Stimulated activated naive CD4-positive, alpha-beta T cell treated with Interleukin-2 at 50 U/mL for 16 hours (primary cell): ENCODE measurements at places on chromosomes 4 and X.

GRCh38 chr4:54587107-54587891, 70.5 kb upstream of the KIT start:
- DNase-seq: no peak

GRCh38 chr4:14428125-14428524, 574.2 kb upstream of the CPEB2 start:
- no peak for DNase-seq

DNA sequence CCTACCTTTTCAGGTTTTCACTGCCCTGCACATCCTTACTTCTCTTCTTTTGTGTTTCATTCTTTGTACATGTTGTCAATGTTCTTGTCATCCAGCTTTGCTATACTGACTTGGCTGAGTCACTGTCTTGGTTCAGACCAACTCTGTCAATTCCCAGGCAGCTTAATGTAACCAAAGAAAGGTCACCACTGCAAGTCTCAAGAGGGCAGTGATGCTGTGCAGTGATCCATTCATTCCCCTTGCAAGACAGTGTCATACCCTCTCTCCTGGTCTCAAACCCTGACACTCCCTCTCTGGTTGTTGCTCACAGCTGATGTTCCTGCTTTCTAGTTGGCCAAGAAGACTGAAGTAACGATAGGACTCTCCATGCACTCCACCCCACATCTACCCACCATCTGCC, 17.5 kb downstream of the RAB39B start:
- DNase-seq: no peak

DNA sequence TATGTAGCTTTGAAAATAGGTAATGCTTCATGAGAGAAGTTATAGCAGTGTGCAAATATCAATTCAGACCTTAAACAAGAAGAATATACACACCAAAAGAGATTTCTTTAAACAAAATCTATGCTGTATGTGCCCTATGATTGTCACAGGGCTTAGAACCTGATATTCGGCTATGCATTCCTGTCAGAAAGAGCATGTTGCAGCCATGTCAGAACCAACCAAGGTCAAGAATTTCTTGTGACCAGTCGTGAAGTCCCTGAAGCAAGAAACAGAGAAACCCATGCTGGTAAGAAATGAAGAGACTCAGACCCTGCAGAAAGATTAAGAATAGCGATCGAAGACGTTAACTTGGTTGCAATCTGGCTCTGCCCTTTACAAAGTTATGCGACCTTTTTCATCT, 210.3 kb upstream of the SPIN4 start:
- DNase-seq: no peak

- no peak for DNase-seq
Measured at GRCh38 chr4:76683144-76683543, 214.8 kb downstream of the SOWAHB start.

DNA sequence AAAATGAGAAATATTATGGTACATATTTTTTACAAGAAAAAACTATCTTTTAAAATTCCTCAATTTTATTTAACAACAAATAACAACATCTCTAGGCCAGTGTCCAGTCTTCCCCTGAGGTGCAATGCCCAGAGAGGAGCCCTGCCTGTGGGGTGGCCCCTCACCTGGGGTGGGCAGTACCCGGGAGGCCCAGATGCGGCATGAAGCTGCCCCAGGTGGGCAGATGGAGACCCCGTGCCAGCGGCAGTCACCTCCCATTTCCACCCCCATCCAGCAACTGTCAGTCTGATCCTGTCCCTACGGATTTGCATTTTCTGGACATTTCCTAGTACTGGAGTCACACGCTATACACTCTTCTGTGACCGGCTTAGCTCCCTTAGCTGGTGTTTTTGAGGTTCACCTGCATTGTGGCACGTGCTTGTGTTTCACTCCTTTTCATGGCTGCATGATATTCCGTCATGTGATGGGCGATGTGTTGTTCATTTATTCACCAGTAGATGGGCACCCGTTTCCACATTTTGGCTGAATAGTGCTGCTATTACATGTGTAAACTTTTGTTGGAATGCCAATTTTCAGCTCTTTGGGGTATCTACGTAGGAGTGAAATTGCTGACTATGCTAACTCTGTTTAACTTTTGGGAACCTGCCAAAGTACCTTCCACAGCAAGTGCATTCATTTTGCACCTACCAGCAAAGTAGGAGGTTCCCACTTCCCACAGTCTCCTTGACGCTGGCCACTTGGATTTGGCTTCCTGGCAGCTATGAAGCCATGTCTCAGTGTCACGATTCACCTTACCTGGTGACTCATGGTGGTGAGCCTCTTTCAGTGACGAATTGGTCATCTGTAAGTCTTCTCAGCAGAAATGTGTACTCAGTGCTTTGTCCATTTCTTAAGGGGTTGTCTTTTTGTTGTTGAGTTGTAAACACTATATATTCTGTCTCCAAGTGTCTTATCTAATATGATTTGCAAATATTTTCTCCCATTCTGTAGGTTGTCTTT, 11.7 kb upstream of the MAEA start:
- no peak for DNase-seq

DNA sequence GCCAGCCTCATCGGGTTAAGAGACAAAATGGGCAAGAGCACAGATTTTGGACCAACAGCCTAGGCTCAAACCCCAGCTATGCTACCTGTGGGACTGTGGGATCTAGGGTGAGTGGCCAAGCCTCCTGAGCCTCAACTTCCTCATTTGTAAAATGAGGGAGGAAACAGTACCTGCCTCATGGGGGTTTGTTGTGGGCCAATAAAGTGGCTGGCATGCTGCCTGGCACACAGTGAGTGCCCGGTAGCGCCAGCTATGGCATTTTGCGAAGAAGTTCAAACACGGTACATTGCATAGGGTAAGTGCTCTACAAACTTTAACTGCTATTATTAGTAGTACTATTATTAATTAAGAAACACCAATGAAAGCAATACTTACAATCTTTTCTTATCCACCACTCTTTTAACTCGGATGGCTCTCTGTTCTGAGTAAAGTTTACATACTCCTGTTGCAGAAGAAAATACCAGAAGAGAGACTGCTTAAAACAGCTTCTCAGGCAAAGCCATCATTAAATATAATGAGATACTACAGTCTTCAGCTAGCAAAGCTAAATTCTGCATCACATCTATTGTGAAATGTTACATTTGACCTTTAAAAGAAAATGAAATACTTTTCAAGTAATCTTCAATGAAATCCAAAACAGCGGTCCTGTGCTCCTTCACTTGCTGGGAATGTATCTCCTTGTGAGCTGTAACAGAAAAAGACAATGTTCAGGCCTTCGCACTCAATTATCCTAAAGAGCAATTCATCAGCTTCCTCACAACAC, 70.1 kb downstream of the NSG1 start:
- DNase-seq: no peak

DNA sequence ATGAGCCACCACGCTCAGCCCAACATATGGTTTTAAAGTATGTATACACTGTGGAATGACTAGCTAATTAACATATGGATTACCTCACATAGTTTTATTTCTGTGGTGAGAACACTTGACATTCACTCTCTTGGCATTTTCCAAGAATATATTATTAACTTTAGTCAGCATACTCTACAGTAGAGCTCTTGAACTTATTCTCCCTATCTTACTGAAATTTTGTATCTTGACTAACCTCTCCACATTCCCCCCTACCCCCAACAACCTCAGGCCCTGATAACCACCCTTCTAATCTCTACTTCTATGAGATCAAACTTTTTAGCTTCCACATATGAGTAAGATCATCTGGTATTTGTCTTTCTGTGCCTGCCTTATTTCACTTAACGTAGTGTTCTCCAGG, 38.6 kb upstream of the AGA start:
- DNase-seq: no peak

DNA sequence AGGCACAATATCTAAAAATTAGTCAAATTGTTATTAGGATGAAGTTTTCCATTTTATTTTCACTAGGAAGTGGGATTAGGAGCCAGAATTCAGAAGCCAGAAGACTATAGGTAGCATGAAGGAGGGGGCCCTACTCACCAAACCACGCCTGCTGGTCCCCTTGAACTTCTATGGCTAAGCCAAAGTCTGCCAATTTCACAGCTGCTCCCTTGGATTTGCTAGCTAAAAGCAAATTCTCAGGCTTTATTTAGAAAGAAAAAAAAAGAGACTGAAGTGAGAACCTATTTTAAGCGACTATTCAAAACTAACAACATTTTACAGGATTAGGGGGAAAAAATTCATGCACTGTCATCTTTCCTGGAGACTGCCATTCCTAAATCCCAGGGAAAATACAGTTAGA, 224.3 kb downstream of the CAMK2D start:
- no peak for DNase-seq

DNA sequence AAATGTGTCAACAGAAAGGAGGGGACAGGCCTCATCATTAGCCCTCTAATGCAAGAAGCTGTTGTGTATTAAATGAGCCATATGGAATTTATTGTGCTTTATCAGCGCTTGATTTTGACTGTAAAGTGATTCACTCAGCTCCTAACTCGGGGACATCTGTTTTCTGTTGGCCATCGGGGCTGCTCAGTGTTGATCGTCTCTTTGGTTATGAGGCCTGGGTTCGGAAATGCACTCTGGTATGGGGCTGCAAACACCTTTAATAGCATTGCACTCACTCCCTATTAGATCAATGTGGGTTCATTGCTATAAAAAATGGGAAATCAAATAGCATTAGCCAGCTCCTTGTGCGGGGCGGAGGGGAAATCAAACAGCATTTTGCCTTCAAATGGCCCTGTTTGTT, 6.4 kb downstream of the ARX start:
- no peak for DNase-seq

DNA sequence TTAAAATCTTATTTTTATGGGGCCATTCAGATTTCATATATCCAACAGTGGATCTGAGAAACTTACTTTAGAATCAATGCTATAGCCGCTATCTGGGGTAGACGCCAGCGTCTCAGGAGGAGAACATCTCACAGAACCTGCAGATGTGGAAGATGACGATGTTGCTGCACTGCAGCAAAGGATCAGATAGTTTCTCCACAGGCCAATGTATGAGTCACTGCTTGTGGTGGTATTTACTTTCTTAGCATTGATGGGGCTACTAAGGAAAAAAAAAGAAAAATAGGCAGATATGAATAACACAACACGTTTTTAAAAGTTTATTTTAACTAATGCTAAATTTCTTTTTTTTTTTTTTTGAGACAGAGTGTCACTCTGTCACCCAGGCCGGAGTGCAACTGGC, 85.9 kb downstream of the ZAR1 start:
- no peak for DNase-seq

DNA sequence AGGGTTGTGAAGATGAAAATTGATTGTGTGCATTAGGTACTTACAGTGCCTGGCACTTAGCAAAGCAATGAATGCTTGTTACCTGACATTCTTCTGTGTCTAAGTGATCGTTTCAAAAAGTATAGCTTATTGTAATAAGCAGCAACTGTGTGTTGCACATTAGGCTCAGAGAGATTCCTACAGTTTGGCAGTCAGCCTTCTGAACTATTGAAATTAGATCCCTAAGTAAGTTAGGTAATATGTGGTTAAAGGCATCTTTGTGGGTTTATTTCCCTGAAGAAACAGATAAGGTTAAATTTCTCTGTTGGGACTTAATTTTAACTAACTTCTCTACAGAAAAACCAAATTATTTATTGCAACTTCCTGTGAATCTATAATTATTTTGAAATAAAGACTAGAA, 93.4 kb downstream of the REPS2 start:
- no peak for DNase-seq

- DNase-seq: no peak
Measured at GRCh38 chrX:133666256-133666655, 251.0 kb upstream of the GPC4 start.

- DNase-seq: no peak
Measured at GRCh38 chrX:114626323-114626722, 42.4 kb downstream of the HTR2C start.

DNA sequence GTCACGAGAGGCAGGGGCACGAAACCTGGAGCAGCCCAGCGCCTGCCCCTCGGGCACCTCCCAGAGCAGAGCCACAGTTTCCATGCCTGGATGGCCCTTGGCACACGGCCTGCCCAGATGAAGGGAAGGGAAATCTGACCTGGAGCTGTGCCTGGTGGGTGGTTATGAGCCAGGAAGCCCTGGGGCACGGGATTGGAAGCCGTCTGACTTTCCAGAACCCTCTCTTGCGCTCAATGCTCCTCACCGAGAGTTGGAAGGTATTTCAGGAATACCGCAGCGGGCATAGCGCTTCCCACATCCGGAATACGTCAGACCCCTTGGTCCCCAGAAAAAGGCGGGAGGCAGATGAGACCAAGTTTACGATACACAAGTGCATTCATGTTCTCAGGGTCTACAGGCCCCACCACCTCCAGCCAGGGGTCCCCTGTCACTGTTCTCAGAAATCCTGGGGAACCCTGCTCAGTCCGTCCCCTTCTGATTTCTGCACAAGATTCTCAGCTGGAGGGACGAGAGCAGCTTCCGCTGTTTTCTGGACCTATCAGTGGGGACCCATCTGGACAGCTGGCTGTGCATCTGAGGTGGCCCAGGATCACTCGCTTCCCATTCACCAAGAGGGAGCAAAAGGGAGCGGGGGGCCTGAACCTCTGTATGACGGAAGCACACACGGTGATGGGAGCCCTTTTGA, 172.9 kb downstream of the AFAP1 start:
- no peak for DNase-seq
